ENCODE measurements at places on chromosomes 4 and X.

GRCh38 chr4:7430368-7430964 lies 4.3 kb downstream of the PSAPL1 start:
- no peak for DNase-seq

GRCh38 chr4:73684097-73684496 lies 56.3 kb upstream of the CXCL8 start:
- DNase-seq = no peak

DNA sequence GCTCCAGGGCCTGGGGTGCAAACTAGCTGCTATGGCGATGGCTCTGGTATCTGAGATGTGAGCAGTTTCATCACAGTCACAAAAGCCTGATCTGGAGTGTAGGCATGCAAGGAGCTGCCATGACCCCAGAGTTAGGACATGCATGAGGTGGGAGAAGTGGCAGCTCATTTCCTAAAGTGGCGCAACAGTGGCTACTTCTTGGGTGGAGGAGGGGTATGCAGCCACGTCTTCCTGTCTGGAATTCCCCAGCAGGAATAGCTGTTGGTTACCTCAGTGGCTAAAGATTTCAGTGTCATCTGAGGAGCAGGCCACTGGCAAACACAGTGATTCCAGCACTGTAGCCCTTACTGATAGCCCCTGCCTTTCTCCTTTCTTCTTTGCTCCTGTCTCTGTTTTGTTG lies 1382.5 kb downstream of the C4orf33 start:
- no peak for DNase-seq

GRCh38 chrX:44189116-44189515 lies 154.4 kb downstream of the EFHC2 start:
- no peak for DNase-seq

DNA sequence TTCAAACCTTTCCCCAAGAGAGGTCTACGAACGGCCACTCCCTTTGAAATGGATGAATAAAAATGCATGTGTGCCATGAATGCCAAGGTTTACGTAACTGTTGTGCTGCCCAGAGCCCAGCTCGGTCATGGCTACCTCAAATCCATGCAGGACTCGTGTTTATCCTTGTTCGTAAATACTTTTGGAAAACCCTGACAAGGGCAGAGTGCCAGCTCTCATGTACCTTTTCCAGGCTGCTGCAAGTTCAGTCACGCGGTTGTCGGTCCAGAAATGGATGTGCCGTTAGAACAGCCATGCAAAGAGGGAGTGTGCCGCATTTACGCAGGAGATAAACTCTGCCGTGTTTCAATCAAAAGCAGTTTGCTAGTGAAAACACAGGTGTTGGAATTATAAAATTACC lies 123.4 kb downstream of the AMELX start:
- no peak for DNase-seq

DNA sequence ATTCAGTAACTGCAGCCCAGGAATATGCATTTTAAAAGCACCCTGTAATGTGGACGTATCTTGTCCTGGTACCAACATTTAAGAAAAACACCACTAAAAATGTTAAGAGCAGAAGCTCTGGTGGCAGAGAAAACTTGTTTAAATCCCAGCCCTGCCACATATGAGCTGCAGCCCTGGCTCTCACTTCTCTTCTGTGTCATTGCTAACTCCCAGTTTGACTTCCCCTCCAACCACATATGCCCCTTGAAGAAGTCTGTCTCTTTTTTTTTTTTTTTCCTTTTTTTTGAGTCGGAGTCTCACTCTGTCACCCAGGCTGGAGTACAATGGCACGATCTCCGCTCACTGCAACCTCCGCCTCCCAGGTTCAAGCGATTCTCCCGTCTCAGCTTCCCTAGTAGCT lies 14.8 kb downstream of the LHFPL1 start:
- DNase-seq = no peak

DNA sequence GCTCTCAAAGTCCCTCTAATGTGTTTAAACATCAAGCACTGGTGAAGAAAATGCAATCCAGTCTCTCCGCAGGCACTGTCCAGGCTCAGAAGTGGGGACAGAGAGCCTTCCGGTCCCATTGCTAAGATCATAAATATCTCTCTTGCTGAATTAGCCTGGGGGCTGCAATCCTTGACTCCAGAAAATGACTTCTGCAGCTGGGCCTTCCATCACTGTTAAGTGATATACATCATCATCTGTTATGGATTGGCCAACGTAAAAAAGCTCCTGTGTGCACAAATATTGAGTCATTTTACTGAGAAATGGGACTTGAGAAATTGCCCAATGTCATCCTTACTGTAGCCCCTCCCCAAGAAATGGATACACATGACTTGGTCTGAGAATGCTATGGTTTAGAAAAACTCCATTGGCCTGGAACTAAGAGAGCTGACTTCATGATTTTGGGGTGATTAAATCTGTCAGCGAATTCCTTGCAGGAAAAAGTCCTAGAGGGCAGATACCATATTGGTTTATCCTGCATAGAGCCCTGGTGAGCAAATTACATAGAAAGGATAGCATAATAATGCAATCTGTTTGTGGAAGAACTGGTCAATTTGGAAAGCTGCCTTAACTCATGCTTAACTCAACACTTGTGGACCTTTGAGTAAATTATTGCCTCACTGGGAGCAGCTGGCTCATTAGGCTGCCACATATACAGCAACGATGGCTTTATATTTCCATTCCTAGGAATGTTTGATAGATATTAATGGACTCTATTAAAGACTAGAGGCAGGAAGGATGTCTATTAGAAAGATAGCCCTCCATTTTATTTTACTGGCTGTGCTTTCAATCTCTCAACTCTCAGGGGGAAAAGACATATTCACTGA lies 346.1 kb downstream of the GBA3 start:
- no peak for DNase-seq

GRCh38 chr4:79399076-79399475 lies 9.0 kb downstream of the GK2 start:
- no peak for DNase-seq

- DNase-seq = no peak
Observed at GRCh38 chrX:153560000-153560399, 38.9 kb downstream of the CCNQ start.

- DNase-seq = no peak
Observed at GRCh38 chrX:74291577-74291963, 12.4 kb upstream of the ZCCHC13 start.

DNA sequence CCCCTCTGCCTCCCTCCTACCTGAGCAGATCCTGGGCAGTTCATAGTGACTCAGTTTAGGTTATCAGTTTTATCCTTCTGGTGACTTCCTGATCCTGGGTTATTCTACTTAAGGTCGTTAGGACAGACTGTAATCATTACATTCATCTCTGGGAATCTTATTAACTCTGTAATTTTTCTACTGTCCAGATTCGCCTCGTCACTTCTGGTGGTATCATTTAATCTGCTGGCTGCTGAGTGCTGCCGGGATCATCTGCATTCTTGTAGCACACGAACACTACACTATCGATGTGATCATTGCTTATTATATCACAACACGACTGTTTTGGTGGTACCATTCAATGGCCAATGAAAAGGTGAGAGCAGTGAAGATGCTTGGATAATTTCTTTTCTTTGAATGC lies 23.0 kb upstream of the CYP2U1 start:
- DNase-seq = no peak

DNA sequence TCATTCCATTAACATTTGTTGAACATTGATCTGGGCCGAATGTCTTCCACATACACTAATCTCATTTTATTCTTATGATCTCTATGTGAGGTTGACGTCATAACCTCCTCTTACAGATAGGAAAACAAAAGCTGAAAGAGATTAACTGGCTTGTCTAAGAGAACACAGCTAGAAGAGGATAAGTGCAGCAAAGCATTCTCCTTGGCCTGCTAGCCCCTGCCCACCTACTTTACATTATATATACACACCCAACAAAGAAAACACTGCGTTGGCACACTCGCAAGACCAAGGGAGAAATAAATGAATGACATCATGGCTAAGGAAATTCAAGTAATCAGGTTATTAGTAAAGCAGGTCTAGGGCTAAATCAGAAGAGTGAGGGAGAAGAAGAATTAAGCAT lies 138.4 kb downstream of the PARM1 start:
- DNase-seq = no peak

Measured in stimulated activated CD4-positive, alpha-beta T cell treated with anti-CD3 and anti-CD28 coated beads, Interleukin-15, amount 100 ng/mL, for 1 hour (primary cell).